Activated CD4-positive, alpha-beta T cell treated with anti-CD3 and anti-CD28 coated beads, Interleukin-2, Interleukin-4, amounts not matched to agents 100 ng/mL and 50 ng/mL, durations not matched to agents 16 hours and 8 hours (primary cell): ENCODE measurements at places on chromosomes 13 and 19.

- DNase-seq, result no peak
Measured at GRCh38 chr13:24081387-24081786, 79.1 kb upstream of the SPATA13 start.

GRCh38 chr13:50797091-50797490 lies 46.4 kb downstream of the DLEU7 start:
- DNase-seq, result no peak

- no peak for DNase-seq
Measured at GRCh38 chr13:85543144-85543543, 256.1 kb downstream of the SLITRK6 start.

DNA sequence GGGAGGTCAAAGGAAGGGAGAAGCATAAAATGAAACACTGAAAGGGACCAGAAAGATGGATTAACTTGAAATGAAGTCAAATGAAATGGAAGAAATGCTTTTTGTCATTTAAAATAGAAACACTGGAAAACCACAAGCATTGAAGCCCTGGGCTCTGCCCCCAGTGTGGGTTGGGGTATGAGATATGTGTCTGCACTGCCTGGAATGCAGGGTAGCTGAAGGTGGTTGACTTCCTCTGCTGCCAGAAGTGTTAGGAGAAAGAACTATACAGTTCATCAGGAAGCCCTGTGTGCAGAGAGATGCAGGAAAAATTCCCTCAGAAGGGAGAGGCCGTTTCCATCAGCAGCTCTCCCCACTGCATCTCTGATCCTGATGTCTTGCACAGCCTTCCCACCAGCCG lies 69.2 kb downstream of the DHRS12 start:
- DNase-seq, result no peak

DNA sequence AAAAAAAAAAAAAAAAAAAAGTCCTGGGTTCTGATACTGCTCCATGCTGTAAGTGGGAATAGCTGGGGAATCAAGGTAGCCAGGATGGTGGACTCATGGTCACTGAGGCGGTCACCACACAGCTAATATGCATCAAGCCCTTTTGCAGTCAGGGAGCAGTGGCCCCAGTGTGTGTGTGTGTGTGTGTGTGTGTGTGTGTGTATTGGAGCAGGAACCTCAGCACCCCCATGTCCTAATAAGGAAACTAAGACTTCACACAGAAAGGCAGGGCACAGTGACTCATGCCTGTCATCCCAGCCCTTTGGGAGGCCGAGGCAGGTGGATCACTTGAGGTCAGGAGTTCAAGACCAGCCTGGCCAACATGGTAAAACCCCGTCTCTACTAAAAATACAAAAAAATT lies 12.0 kb downstream of the B3GNT3 start:
- DNase-seq, result no peak

GRCh38 chr19:48396824-48397176 lies 3.3 kb downstream of the GRIN2D start:
- no peak for DNase-seq

DNA sequence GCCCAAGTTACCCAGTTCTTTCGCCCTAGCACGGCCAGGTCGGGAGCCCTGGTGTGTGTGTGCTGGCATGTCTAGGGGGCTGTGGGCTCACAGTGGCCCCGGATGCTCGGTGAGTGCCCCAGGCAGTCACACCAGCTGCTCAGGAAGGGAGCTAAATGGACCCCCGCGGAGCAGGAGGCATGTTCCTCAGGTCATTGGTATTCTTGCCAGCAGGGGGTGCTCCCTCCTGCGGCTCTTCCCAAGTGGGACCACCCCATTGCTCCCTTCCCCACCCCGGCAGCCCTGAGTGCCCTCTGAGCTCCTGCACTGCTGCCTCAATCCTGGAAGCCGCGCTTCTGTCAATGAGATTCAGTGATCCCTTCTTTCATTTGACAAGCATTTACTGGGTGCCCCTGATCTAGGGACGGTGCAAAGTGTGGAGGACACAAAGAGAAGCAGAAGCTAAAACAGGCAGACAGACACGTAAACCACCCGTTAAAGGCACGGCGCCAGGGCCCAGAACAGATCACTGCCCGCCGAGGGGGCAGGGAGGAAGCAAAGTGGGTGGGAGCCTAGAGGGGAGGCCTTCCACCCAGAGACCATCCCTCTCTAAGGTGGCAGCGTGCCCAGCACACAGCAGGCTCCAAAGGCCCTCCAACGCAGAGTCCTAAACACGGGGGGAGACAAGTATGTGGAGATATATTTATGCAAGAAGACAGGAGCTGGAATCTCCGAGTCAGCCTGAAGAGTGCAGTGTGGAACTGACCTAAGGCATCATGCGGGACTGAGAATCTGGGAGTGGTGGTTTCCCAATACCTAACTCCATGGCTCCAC lies 5.2 kb upstream of the ADPRHL1 start:
- no peak for DNase-seq

DNA sequence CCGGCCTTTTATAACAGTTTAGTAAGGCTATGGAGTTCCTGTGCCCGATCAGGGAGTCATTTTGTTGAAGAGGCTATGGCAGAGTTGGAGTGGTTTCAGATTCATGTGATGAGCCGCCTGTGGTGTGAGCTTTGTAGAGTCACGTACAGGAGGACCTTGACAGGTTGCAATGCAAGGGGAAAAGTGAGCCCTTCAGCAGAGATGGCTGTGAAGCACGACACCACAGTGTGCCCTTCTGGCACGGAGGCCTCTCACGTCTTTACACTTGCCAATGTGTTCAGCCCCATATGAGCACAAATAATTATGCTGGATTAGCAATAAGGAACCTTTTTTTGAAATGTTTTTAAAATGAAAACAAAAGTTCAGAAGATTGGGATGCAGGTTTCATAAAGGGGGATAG lies 499.8 kb downstream of the LIG4 start:
- DNase-seq, result no peak

GRCh38 chr13:92197669-92198068 lies 799.2 kb downstream of the GPC5 start:
- DNase-seq, result no peak

DNA sequence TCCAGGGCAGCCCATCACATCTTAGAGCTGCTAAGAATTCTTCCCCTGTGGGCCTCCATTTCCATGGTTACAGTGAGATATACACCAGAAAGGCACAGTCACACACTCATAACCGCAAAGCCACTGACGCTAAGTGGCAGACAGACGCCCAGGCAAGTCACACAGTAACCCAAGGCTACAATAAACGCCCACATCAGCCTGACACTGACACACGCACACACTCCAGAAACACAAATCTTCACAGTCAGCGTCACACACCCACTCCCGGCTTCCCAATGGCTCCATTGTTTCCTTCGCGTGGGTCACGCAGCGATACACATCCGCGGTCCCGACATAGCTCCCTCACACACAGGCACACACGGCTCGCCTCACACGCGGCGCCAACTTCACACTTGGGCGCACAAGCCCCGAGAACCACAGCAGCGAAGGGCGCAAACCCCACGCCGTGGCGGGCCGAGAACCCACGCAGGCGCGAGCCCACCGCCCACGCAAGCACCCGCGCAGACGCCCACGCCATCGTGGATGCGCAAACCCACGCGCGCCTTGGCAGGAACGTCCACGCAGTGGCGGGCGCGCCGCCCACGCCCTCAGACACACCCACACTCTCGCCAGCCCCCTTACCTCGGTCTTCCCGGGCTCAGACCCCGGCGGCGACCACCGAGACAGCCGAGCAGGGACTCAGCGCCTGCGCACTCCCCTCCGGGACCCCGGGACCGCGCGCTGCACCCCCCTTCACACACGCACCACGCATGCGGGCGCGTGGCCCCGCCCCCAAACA lies at the start of gene ZNF667:
Gene ZNF667 (minus strand): TSS at position 695 of the 778 bp plus-strand sequence. CDS start 14,975 bp downstream, outside the sequence.
- DNase-seq, result no peak
